CD4-positive, CD25-positive, alpha-beta regulatory T cell (primary cell): ENCODE measurements at places on chromosomes 4 and X.

DNA sequence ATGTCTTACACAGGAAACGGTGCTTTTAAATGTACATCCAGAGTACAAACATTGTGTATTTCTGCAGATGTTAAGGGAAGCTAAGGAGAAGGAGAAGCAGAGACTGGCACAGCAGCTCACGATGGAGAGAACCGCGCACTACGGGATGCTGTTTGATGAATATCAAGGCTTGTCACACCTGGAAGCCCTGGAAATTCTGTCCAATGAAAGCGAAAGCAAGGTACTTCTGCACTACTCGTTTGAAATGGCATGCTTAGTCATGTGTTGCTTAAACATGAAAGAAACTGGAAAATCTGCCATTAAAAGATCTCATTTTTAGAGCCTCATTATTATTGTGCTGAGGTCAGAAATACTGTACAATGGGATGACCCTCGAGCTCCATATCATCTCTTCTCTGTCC is 47.2 kb downstream of the FAM114A1 start:
- no peak for DNase-seq

DNA sequence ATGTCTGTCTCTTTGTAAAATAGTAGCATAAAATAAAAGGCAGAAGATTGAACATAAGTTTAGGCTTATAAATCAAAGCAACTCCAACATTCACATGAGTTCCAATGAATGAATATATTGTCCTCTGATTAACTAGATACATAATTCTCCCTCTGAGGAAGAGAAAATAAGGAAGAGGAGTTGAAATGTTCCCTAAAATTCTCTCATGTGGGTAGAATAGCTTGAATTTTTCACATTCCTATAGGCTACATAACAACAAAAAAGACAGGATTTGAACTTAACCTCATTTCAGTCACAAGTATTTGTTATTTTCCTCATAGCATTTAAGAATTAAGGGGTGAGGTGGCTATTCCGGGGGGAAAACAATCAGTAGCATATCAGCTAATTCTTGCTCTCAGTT is 462.4 kb upstream of the NDST4 start:
- DNase-seq: no peak

- DNase-seq: no peak
Observed at GRCh38 chr4:37101686-37102085, 142.9 kb upstream of the NWD2 start.

GRCh38 chr4:23324021-23324690 is 565.7 kb downstream of the PPARGC1A start:
- no peak for DNase-seq

DNA sequence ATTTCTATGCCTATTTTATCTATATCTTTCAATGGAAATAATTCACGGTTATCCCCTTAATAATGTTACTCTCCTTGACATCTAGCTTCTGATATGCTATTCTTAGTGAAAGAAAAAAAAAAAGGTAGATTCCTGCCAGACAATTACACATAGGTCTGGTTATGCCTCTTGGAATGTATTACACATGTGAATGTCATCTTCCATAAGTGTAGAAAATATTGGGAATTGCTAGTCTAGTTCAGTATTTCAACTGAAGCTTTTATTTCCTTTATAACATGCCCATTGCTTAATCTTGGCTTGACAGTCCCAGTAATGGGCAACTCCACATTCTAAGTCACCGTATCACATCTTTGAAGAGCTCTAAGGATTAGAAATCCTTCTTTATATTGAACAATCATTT is 25.4 kb upstream of the PPP1R2C start:
- no peak for DNase-seq

GRCh38 chrX:153818571-153819383 is 11.6 kb downstream of the PDZD4 start:
- peak; percentile 40 for DNase-seq

GRCh38 chr4:162706632-162707031 is 460.1 kb downstream of the NAF1 start:
- DNase-seq: no peak

DNA sequence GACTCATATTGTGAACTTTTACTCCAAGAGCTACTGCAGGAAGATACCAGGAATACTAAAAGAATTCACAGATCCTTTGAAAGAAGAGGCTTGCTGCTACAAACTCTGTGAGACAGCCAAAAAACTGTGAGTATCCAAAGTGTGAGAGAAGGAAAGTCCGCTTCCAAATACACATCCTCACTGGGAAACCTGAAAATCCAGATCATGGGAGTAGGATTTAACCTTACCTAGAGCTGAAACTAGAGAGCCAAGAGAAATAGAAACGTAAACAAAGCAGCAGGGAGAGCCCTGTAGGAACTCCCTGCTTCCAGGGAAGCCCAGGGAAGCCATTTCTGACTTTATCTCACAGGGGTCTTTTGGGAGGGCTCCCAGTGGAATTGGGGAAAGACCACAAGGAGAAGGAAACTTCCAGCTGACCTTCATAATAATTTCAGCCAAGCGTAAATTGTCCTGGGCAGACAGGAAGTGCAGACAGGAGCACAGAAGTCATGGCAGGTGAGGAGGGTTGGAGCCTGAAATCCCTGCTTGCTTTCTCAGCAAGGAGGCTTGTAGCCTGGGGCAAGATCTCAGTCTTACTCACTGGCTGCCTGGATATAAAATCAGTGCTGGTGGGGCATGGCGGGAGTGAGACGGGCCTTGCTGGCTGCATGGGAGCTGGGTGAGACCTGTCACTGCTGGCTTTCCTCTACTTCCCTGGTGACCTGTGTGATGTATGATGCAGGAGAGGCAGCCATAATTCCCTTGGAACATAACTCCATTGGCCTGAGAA is 26.2 kb upstream of the NFKB1 start:
- DNase-seq: no peak

DNA sequence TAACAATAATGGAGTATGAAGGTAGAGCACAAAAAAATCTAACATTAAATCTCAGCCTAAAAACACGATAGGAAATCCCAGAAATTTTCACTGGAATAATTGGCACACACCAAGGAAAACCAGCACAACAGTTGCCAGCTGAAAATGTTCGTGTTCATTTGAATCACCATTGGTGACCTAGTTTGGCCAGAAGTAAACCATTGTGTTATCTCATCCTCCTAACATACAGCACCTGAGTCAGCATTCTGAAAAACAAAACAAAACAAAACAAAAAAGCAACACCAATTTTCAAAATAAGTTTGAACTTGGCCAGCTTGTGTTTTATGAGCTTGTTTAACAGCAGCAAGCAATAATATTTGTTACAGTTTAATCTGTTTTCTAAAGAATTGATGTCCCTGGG is 41.1 kb downstream of the UCHL1 start:
- no peak for DNase-seq

GRCh38 chr4:988726-989721 is 2.2 kb downstream of the IDUA start:
- no peak for DNase-seq

DNA sequence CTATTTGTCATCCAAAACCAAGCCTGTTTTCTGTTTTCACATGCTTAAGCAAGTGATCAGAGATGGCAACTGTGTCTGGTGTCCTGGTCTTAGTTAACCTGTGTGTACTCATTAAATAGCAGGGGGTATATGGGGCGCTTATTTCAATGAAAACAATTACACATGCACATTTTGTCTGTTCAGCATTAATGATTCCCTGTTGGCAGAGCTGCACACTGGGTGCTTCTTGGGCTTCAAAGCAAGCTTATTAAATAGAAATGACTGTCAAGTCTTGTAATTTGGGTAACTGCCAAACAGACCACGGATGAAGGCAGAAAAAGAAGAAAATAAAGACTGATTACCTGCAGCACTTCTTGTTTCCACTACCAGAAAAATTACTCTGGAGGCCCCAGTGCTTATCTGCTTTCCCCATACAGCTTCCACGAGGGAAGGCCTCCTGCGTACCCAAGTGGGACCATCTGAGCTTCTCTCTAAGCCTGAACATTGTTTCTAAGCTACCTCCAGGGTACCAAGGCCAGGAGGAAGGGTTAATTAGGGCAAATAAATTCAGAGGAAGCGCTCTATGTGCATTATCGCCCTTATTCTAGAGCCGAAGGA is 107.2 kb upstream of the TBL1X start:
- no peak for DNase-seq

- DNase-seq: no peak
Observed at GRCh38 chr4:141802333-141802732, 165.9 kb downstream of the IL15 start.

DNA sequence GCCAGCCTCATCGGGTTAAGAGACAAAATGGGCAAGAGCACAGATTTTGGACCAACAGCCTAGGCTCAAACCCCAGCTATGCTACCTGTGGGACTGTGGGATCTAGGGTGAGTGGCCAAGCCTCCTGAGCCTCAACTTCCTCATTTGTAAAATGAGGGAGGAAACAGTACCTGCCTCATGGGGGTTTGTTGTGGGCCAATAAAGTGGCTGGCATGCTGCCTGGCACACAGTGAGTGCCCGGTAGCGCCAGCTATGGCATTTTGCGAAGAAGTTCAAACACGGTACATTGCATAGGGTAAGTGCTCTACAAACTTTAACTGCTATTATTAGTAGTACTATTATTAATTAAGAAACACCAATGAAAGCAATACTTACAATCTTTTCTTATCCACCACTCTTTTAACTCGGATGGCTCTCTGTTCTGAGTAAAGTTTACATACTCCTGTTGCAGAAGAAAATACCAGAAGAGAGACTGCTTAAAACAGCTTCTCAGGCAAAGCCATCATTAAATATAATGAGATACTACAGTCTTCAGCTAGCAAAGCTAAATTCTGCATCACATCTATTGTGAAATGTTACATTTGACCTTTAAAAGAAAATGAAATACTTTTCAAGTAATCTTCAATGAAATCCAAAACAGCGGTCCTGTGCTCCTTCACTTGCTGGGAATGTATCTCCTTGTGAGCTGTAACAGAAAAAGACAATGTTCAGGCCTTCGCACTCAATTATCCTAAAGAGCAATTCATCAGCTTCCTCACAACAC is 70.1 kb downstream of the NSG1 start:
- DNase-seq: no peak

DNA sequence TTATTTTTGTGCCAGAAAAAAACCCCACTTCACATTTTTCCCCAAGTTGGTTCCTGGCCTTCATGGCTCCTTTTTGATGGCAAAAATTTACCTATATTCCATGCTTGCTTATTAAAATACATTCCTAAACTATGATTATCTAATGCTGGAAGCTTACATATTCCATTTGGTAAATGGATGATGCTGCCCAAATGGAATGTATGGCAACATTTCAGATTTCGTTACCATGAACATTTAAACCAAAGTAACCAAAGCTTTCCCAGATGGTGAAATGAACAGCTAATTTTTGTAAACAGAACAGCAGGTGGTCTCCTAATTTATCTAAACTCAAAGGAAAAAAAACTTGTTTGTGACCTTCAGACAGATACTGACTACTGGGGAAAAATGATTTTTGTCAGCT is 110.8 kb upstream of the TEX13A start:
- DNase-seq: no peak

DNA sequence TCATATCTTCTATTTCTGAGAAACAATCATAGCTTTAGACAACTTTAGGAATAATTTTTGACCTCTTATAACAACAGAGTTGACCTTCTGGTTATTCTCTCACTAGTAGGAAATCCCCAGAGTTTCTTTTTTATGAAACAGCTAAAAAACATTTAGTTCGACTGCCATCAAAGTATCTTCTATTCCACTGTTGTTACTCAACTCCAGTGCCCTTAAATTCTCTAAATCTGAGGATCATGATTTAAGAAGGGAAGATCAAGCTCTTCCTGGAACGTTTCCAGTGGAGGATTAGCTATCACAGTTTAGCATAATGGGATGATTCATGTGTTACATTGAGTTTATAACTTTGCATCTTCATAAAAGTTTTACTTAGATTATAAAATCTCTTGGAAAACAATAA is 134.9 kb upstream of the VEGFC start:
- DNase-seq: no peak

- no peak for DNase-seq
Observed at GRCh38 chr4:37393321-37393720, 148.8 kb downstream of the NWD2 start.

GRCh38 chr4:153901220-153901619 is 112.3 kb upstream of the SFRP2 start:
- no peak for DNase-seq

DNA sequence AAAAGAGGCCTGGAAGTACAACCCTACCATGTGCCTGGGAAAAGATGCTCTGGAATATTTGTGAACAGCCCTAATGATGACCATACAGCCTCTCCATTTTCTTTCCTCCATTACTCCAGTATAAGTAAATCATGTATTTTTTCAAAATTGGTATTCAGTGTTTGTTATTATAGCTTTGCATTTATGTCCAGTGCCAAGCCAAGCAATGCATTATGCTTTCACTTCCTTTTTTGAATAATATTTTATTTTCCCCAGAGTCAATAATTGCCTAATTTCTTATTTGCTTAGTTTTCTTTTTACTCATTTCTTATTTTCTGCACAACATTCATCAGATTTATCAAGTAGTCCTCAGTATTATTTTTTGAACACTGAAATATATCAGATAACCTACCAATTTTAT is 49.3 kb upstream of the EOLA2 start:
- no peak for DNase-seq

DNA sequence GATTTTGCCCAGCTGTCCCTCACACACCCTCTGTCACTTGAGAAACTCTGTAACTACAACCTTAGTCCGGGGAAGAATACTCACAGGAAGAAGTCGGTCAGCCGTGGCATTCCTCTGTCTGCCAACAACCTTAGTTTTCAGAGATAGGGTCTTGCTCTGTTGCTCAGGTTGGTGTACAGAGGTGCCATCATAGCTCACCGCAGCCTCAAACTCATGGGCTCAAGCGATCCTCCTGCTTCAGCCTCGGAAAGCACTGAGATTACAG is 12.2 kb upstream of the SPCS3 start:
- DNase-seq: no peak

DNA sequence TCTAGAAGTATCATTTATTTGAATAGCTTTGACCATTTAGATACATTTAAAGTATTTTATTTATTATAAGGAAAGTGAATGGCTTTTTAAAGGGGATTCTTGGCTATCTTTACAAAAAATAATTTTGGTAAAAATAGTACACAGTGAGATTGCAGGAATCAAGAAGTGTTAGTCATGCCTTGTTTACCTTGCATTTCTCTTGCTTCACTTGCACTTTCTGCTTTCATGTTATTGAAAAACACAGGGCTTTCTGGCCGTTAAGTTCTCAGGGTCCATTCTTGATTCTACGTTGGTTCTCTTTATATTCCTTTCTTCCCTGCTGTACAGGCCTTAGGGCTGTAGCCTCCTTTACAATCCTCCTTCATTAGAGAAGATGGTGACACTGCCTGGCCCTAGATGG is 21.8 kb upstream of the SEC24D start:
- DNase-seq: no peak

GRCh38 chrX:114581528-114582263 is 2.2 kb upstream of the HTR2C start:
- DNase-seq: no peak

DNA sequence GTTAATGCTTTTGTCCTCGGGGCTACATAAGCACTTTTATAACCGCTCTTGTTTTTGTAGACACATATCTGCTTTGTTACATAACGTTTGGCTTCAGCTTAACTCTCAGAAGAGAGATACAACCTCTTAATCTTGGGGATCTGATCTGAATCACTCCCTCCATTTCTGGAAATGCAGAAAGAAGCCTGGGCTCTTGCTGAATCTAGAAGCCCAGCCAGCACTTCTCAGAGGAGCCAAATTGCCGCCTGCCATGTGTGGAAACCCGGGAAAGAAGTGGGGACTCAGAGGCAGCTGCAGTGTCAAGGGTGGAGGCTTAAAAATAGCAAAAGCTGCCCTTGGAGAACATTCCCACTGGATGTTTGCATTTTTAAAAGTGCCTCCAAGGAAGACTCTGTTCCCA is 69.3 kb upstream of the LDB2 start:
- DNase-seq: no peak
